ENCODE measurements at places on chromosomes 7 and 10.

DNA sequence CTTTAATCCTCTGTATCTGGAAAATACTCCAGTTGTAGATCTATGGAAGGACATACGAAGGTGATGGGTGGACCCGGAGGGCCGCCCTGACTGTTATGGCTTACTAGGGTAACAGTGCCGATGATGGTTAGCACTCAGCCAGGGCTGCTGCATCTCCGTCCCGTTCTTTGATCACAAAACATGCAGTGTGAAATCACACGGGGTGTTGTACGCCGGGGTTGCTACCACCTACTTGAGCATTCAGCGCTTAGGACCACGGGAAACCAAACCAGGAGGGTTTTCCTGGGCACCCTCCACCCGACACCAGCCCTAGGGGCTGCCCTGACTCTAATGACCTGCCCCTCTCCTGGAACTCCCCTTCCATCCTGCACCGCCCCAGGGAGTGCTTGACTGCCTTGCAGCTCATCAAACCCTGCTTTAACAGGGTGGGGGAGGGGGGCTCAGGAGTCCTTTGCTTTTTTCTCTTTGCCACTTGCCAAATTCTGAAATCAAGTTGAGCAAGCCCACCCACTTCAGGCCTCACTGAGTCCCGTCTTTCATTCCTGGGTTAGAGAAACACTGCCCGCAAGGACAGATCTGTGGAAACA lies 20.4 kb downstream of the ZNF775 start:
- DNase-seq = no peak

DNA sequence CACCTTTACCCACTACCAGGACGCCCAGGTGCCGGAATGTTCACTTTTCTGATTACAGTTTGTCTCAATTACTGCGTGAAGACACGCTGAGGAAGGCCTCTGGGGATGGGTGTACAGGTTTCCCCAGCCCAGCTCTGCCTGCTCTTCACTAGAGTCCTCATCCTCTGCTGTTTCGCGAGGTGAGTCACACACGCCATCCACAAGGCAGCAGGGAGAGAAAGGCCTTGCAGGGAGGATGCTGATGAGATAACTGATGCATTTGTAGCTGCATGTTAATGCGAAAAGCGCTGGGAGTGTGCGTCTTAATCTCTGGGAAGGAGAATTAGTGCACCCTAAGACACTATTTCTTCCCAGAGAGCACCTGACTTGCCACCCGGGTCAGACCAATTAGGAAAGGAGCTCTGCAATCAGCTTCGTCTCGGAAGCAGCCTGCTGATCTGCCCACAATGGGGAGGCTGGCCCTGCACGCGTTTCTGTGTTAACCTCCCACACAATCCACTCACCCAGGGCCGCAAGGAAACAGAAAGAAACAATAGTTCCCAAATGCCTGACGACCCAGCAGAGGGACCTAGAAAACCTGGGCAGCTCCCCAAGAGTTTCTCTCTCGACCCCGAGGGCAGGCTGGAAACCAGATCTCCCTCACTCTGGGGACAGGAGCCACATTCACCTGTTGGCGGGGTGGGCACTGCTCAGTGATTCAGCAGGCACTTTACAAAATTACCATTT lies 578.7 kb downstream of the GLRX3 start:
- DNase-seq = no peak

DNA sequence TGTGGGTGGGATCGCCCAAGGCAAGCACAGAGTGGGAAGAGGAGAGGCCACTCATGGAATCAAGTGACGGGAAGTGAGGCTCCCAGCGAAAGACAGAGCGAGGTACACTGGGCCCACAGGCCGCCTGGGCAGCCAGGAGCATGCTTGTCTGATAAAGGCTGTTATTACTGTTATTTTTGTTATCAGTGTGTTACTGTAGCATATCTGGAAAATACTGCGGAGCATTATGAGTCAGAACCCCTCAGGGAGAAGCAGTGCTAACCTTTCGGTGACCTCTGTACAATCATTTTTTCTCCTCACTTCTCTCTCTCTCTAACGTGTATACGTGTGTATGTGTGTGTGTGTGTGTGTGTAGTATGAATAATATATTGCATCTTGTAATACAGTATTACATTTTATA lies 3.8 kb upstream of the TCERG1L start:
- no peak for DNase-seq

DNA sequence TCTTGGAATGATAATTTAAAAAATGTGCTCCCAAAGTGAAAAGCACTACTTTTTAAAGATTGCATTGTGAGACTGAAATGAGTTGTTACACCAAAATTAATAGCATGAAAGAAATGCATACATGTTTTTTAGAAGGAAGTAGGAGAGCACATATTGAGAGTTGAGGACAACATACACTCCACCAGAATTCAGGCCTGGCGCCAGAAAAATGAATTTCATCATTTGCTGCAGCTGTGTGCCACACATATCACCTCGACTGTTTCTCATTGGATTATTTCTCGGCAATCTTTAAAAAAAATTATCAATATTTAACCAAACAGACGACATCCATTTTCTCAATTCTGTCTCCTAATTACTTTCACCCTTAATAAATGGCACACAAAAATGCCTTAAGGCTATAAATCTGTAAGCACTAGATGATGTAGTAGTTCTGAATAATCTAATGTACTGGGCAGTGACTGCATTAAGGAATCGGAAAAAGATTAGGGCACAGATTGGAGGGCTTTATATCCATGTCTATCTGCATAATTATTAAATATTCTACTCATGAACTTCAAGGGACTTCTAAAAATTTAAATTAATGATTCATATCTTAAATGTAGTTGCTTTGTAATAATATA lies 590.4 kb downstream of the NXPH1 start:
- DNase-seq = no peak

- DNase-seq = no peak
These were observed 156.3 kb downstream of the PHF14 start for GRCh38 chr7:11130012-11130411.

GRCh38 chr10:70954381-70955176 lies 66.2 kb upstream of the PCBD1 start:
- no peak for DNase-seq

GRCh38 chr10:107025676-107026075 lies 138.8 kb downstream of the SORCS1 start:
- DNase-seq = no peak

DNA sequence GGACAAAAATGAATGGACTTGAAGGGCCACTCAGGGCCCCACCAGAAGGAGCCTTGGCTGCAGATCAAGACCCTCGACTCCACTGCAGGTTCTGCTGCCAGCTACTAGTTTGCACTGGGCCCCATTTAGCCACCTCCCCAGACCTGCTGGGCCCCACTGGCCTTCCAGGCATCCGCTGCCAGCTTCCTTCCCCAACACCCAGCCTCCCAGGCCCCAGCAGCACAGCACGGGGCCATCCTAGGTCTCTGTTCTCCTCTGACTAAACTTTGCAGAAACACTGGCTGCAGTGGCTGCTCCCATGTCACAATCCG lies 277.4 kb upstream of the KLF14 start:
- DNase-seq = no peak

DNA sequence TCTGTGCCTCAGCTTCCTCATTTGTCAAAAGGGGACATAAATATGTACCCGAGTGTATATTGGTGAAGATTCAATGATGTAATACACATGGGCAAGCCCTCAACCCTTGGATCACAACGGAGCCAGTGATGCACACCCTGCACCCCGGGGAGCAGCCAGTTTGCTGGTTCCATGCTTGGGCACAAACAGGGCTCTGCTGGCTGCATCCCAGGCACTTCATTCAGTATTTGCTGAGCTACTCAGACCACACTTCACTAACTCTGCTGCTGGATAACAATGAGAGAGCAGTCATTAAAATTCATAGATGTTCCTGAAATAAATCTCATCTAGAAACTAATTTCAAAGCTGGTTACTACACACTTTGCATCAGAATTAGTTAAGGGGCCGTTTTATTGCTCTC lies 72.0 kb downstream of the SCRN1 start:
- DNase-seq = no peak

- DNase-seq = no peak
These were observed 114.6 kb downstream of the DNAJC1 start for GRCh38 chr10:21888959-21889358.

GRCh38 chr7:86295526-86295925 lies 348.2 kb upstream of the GRM3 start:
- no peak for DNase-seq

DNA sequence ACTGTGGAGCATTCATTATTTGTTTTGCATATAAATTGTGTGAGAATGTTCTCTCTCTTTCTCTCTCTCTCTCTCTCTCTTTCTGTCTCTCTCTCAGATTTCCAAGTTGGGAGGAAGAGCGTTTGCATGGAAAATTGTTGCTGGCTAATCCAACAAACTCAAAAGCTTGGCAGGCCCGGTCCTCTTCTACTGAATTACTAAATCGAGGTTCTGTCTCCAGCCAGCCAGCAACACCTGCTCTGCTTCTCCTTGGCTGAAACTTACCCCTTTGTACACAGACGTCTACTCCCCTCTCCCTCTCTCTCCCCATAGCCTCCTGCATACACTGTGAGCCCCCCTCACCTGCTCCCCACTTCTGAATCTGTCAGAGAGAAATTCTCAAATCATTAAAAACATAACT lies 996.4 kb upstream of the AUTS2 start:
- DNase-seq = no peak

GRCh38 chr10:127942811-127943210 lies 35.9 kb downstream of the PTPRE start:
- no peak for DNase-seq

GRCh38 chr7:17870406-17870805 lies 69.9 kb downstream of the SNX13 start:
- no peak for DNase-seq

DNA sequence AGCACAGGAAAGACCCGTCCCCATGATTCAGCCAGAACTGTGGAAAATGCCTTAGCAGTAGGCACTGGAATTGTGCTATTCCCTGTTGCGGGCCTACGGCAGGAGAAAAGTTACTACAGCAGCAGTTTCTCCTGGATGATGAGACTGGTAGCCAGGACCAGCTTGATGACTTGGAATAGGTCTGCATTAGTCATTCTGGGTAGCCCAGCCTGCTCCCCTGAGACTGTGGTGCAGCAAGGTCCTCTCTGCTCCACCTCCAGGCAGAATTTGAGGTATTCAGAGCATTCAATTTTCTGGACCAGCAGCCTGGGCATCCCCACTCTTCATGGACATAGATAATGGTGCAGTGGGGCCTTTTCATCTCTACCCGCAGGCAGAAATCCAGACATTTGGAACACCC lies 490.0 kb downstream of the SH2D4B start:
- DNase-seq = no peak

DNA sequence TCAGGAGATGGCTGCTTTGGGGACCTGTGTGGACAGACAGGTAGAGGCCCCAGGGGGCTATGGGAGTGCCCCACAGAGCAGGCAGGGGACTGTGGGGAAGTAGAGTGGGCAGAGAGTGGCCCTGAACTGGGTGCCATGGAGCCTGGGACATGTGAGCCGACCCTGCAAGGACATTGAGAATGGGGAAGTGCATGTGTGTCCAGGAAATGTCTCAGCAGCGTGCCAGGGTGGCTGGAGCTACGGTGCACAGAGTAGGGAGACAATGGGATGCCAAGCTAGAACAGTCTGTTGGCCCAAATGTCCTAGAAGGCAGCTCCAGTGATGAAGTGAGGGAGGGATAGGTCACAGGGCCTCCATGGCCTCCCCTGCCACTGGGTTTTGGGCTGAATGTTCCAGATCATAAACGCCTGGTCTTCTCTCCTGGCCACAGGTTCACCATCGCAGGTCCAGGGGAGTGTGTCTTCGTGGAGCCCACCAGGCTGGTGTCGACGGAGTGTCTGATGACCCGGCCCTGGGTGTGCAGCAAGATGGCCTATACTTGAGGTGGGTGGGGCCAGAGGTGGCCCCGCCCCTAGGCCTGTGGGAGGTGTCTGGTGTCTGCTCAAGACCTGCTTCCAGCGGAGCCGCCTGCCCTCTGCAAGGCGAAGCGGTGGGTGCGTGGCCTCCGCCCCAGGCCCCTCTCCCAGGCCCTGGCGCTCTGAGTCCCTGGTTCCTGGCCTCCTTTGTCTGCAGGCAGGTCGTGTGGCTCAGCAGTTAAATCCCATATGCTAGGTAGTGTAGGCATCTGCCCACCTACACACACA lies 20.5 kb downstream of the CLEC2L start:
- no peak for DNase-seq

GRCh38 chr7:80830010-80830409 lies 88.8 kb downstream of the SEMA3C start:
- DNase-seq = no peak

DNA sequence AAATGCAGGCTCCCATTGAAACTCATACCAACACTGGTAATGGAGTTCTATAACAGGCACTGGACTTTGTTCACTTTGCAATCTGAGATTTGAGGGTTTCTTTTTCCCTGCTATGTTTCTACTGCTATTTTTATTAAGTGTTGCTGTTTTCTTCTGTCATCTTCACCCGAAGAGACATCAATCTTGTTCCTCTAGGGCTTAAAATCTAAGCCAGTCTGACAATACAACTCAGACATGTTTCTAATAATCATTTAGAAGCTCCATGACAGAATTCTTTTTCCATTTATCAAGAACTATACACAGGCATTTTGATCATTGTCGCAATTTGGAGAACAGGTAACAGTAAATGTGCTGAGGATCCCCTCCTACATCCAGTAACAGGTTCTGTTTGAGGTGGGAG lies 98.5 kb upstream of the GNAI1 start:
- DNase-seq = no peak

- DNase-seq = no peak
These were observed 14.9 kb upstream of the LANCL2 start for GRCh38 chr7:55350281-55350680.

- no peak for DNase-seq
These were observed 175.0 kb upstream of the CHRM2 start for GRCh38 chr7:136693166-136694119.

- no peak for DNase-seq
These were observed 488 bp upstream of the CHCHD3 start for GRCh38 chr7:133082390-133082766.

GRCh38 chr7:91373111-91373800 lies 109.0 kb downstream of the FZD1 start:
- DNase-seq = no peak

- DNase-seq = no peak
These were observed 52.0 kb downstream of the VCL start for GRCh38 chr10:74049955-74050354.

DNA sequence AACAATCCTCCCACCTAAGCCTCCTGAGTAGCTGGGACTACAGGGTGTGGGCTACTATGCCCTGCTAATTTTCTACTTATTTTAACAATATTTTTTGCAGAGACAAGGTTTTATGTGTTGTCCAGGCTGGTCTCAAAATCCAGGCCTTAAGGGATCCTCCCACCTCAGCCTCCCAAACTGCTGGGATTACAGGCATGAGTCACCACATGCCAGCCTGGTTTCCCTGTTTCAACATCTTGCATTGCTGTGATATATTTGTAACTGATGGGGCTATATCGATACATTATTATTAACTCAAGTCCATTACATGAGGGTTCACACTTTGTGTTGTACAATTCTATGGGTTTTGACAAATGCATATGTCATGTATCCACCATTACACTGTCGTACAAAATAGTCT lies 41.9 kb upstream of the OGDHL start:
- no peak for DNase-seq

DNA sequence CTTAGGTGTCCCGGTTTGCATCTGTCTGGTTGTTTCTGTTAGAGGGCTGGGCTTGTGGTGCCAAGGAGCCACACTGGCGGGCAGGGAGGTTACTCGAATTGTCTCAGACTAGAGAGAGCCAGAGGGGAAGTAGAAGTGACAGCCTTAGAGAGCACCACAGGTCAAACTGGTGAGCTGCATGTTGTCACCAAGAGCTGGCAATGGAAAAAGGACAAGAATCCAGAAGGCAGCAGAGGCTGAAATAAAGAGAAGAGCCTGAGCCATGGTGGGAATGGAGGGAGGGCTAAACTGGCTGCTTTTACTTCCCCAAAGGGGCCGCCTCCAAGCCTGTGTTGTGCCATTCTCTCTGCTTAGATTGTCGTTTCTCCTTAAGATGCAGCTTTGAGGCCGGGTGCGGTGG lies 31.1 kb upstream of the RHBDD2 start:
- no peak for DNase-seq

- DNase-seq = peak; percentile 65
These were observed 13.7 kb upstream of the KBTBD2 start for GRCh38 chr7:32905175-32905662.

Measured in AG09309 (cell line).